ENCODE measurements at places on chromosomes 2 and 18.

DNA sequence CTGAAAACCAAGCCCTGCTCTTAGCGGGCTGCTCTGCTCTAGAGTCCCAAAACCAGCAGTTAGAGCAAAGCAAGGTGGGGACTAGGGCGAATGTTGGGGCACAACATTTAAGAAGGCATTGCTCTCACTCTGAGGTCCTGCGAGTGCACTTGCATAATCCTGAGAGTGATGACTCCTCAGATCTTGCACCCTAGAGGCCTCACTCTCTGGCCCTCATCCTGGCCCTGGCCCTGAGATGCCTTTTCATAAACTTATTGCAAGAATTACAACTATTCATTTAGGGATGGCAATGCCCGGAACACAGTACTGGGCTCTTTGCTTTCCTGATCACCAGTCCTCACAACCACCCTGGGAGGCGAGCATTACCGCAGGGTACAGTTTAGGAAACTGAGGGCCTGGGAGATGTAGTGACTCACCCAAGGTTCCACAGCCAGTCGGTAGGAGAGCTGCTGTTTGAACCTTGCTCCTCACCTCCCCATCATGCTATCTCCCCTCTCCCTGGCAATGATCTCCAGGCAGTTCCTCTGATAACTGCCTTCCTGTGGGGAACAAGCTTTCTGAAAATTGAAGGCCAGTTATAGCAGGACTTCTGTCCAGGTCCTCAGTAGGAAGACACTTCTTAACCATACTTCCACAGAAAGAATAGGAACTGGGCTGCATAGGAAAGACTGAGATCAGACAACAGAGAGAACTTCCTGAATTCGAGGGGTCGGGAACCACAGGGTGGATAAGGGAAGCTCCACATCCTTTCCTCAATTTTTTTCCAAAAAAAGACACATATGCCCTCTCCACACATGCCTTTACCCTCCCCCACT is 91.3 kb downstream of the TNS1 start:
- no peak for DNase-seq

- DNase-seq, result no peak
Measured at GRCh38 chr2:217274578-217274977, 414.7 kb upstream of the TNP1 start.

DNA sequence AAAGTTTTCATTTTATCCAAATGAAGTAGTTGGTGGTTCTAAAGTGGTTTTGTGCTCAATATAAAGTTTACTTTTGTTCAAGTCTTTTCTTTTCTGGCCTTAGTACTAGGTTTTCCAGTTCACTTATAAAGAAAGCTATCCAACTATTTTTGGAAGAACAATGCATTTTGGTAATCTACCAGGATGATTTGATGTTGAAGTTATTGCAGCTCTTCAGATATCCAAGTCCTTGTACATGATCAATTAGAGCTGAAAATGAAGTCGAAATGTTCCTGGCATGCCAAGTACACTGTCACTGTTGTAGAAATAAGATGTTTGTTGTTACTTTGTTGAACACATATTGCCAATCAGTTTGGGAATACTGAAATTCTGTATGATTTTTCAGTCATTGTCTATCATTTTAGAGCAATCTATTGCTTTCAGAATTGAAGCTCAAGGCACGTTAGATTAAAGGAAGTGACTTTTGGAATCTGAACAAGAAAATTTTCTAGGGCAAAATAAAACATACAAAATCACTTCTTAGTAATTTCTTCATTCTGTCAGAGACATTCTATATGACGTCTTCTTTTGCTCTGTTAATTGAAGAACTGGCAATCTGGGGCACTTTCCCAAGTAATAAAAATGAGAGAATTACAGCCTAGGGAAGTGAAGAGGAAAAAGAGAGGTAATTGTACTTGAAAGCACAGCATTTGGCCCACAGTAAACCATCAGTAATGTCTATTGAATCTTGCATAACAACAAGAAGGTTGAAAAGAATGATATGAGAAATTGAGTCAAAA is 232.3 kb downstream of the MREG start:
- DNase-seq, result no peak

DNA sequence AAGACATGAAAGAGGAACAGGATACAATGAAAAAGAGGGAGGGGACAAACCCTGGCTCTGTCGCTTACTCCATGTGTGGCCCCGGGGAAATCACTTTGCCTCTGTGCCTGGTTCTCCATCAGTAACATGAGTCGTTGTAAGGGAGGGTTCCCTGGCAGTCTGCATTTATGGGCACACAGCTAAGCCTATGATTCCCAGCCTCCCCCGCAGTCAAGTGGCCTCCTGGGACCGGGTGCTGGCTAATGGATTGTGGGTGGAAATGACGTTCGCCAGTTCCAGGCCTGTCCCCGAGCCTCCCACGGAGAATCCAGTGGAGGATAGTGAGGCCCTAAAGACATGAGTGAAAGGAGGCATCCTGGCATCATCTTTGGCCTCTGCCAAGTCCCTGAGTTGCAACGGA is 42.7 kb downstream of the SFXN5 start:
- no peak for DNase-seq

GRCh38 chr2:171069286-171069956 is 91.3 kb downstream of the TLK1 start:
- no peak for DNase-seq

DNA sequence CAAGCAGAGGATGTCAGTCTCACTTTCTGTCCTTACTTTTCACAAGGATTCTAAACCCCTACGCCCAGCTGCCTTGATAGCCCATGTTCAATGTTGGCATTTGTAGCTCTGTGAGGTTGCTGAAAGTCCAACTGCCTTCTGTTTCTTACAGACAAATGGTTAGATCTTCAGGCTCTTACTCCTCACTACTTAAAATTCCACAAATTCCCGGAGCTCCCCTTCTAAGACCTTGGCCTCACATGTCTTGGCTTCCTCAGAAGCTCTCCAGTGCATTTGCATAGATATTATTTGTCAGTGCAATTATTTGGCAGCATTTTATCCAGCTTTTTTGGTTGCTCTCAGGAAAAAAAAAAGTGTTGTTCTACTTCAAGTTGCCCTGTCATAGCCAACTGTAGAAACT is 453.7 kb upstream of the CELF4 start:
- no peak for DNase-seq

- no peak for DNase-seq
Measured at GRCh38 chr2:224613543-224614286, 28.6 kb upstream of the CUL3 start.

GRCh38 chr2:110732422-110733413 is at the start of gene ACOXL:
TSS of gene ACOXL (plus strand) at chr2:110732573. CDS start at chr2:110768390, 35,817 bp downstream.
- no peak for DNase-seq

GRCh38 chr2:85623991-85624390 is 8.0 kb downstream of the USP39 start:
- DNase-seq, result no peak

GRCh38 chr2:71788186-71788525 is 334.8 kb downstream of the DYSF start:
- DNase-seq, result no peak

DNA sequence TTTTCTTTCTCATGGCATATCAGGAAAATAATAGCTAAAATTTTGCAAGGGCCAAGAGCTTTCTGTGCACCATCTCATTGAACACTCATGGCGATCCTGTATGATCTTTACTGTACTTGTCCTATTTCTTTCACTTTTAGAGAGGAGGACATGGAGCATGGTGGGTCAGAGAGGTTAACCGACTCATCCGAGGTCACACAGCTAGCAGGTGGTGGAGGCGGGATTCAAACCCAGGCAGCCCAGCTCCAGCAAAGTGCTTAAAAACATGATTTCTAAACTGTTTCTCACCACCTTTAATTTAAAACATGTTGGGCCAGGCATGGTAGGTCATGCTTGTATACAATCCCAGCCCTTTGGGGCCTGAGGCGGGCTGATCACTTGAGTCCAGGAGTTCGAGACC is 6.4 kb downstream of the NGEF start:
- no peak for DNase-seq

GRCh38 chr2:129193961-129194360 is 785.5 kb upstream of the RAB6C start:
- no peak for DNase-seq

- DNase-seq, result no peak
Measured at GRCh38 chr2:20181761-20182160, 43.2 kb downstream of the SDC1 start.

DNA sequence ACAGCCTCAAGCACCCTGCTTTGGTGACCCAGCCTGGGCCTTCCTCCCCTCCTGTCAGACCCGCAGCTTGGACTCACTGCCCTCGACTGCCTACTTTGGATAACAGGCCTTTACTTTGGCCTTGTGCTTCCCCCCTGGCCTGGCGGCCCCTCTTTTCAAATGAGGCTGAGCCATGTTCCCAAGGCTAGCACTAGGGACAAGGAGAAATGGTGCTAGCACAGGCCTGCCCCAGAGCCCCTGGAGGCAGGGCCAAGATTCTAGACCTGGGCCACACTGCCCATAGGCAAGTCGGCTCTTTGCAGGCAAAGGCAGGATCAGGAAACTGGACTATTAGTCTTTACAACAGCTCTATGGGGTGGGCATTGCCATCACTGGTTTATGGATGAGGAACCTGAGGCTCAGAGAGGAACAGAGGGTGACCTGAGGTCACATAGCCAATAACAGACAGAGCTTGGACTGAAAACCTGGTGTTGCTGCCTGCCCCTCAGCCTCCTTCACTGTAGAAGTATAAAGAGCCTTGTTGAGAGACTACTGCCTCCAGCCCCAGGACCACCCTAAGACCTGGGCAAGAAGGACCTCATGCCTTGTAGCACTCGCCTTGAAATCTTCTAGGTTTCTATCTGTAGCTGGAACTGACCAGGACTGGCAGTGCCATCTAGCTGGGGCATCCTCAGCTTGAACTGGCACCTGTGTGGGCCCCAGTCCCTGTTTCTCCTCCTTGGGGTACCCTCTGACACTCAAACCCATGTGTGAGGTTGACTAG is 266.3 kb downstream of the DYSF start:
- DNase-seq, result no peak

- DNase-seq, result no peak
Measured at GRCh38 chr2:134685967-134686366, 32.8 kb downstream of the TMEM163 start.

- DNase-seq, result no peak
Measured at GRCh38 chr2:25323042-25323514, 18.6 kb downstream of the DNMT3A start.

GRCh38 chr2:145654156-145654555 is 1134.2 kb upstream of the ZEB2 start:
- DNase-seq, result no peak

Measured in urinary bladder (tissue), 4 donors.